8988T (cell line): ENCODE measurements at places on chromosomes 2 and 18.
A peak's percentile ranks its signal among the peaks of the same experiment; 100 is the strongest.

- DNase-seq, result no peak
Observed at GRCh38 chr18:13178976-13179375, 39.6 kb upstream of the LDLRAD4 start.

DNA sequence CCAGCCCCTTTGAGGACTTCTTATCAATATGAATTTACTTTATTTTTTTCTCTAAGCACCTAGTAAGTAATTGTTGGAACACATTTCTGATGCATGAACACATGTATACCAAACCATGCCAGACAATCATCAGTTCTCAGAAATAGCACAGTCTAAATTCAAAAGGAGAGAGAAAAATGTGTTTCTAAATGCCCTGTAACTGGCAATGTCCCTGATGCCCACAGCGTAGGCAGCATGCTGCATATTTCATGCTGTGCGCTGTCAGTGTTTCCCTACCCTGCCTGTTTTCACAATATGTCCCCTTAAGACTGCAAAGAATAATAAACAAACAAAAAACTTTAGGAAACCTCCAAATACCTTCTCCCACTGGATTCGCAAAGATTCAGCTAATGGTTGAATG is 881.0 kb upstream of the CHAC2 start:
- no peak for DNase-seq

DNA sequence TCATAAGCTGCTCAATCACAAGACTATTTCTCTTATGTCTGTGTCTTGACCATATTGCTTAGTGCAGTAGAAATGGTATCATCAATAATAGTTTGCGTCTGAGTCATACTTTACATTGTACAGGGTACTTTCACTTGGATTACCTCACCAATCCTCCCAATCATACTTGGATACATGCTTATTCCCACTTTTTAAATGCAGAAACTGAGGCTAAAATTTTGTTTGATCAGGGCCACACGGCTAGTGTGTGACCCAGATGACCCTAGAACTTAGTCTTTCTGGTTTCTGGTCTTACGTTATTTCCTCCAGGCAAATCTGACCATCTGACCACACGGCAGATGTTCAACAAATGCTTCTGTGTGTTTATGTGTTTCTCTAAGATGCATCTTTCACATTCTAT is 23.8 kb upstream of the CCL20 start:
- no peak for DNase-seq

DNA sequence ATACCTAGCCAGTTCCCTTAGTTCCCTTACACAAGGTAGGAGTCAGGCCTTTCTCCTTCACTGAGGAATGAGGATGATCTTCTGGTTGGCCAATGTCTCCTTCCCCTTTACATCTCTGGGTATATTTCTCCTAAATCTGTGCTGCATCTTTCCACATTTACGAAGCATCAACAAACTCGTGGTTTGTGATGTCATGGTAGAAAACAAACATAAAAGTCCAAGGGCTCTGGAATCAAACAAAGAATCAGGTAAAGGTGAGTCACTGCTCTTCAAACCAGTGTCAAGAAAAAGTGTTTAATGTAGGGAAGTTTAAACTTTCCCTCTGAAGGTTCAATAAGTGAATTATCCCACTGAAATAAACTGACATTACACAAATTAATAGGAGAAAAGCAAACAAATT is 122.9 kb downstream of the METTL8 start:
- no peak for DNase-seq

DNA sequence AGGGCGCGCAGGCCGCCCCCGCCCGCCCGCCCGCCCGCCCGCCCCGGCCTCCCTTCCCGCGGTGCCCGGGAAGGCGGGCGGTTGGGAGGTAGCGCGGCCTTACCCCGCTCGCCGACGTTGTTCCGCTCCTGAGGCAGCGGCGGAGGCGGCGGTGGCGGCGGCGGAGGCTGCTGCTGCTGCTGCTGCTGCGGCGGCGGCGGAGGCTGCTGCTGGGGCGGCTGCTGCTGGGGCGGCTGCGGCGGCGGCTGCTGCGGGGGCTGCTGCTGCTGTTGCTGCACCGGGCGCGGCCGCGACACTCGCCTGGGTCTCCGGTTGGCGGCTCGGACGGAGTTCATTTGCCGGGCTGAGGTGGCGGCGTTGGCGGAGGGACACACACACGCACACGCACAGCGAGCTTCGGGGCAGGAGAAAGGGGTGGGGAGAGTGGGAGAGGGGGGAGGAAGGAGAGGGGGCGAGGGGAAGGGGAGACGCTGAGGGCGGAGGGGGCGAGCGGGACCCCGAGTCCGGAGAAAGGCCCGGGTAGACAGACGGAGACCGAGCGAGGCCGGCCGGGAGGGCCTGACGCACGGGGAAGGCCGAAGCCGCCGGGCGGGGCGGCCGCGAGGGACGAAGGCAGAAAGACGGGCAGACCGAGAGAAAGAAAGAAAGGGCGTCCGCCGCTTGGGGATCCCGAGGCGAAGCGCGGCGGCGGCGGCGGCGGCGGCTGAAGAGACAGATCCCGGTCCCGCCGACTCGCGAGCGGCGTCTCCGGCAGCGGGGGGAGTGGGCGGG is 727 bp downstream of the FBXO11 start:
- DNase-seq, result no peak

DNA sequence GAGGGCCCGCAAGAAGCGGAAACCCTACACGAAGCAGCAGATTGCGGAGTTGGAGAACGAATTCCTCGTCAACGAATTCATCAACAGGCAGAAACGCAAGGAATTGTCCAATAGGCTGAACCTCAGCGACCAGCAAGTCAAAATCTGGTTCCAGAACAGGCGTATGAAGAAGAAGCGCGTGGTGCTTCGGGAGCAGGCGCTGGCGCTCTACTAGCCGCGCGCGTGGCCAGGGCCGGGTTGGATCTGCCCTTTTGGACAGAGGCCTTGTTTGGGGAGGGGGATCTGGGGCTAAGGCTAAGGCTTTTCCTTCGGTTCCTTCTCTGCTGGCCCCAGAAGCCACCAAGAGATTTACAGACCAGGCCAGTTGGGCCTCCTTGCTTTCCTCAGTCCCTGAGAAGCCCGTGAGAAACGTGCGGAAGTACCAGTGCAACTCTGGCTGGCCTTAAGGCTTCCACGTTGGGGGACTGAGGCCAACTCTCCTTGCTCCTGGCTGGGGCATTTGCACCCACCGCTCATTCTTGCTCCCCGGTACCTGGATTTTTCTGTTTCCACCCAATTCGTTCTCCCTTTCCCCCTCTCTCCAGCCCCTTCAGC is 1.0 kb downstream of the HOXD12 start:
- no peak for DNase-seq

GRCh38 chr2:241035818-241036396 is 37.5 kb downstream of the SNED1 start:
- no peak for DNase-seq

- DNase-seq, result no peak
Observed at GRCh38 chr2:143231254-143231645, 102.0 kb downstream of the ARHGAP15 start.

- no peak for DNase-seq
Observed at GRCh38 chr18:78429127-78430108, 550.2 kb upstream of the SALL3 start.

DNA sequence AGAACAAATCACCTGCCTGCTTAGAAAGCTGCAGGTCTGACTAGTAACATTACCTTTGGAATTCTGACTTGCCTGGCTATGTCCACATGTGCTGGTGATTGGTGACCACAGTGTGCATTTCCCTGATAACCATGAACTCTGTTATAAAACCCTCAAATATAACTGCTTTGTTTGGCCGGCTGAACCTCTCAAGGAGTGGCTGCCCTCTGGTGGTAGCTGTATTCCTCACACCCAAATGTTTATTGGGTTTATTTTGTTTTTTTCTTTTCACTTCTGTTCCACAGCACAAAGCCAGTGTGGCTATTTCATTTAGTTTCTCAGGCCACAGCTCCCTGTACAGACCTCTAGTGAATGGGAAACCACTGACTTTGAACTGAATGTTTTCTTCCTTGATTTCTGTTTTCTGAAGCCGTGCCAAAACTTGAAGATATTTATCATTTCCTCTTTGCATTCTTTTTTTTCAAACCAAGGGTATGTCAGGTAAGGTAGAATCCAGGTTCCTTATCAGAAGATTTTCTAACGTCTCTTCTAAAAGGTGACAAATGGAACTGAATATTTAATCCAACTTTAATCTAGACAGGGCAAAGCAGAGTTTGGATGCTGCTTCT is 549.0 kb upstream of the VRK2 start:
- DNase-seq, result no peak

DNA sequence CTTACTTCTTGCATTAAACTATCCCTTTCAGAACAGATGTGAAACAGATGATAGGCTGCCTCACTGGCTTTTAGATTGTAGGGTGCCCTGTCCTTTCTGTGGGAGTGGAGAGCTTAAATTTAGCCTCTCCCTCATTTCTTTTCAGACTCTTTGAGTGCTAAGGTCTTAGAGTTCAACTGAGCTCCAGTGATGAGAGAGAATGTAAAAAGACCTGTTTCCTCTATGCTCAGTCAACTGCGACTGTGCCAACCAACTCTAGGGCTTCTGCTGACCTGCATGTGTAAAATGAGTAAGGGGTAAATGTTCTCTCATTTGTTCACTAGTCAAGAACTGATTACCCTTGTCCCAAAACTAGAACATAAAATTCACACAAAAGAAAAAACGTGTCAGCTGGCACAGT is 104.8 kb upstream of the TGFA start:
- no peak for DNase-seq

DNA sequence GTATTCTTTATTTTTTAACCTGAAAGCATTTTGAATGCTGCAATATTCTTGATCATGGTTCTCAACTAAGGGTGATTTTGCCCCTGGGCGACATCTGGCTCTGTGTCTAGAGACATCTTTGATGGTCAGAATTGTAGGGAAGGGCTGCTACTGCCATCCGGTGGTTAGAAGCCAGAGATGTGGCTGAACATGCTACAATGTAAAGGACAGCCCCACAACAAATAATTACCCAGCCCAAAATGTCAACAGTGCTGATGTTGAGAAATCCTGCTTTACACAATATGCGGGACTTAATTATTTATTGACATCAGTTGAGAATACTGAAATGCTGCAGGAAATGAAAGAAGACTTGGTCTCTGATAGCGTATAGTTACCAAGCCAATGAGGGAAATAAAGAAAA is 37.5 kb upstream of the SERPINB2 start:
- DNase-seq, result no peak

DNA sequence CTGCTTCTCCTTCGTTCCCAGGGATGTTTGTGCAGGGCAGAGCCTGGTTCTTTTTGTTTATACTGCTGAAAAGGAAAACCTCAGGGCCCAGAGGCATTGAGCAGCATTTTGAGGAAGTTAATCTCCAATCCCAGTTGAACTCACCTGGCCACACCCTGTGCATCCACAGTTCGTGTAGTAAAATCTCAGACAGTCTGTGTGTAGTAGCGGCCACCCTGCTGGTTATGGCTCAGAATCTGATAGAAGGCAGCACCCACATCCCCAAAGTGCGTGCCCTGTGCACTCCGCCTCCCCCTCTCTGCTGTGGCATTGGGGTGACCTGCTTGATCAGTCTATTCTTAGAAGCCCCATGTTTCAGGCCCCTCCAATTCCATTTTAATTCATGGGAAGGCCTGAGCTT is 10.9 kb downstream of the TRIB2 start:
- DNase-seq, result no peak

- no peak for DNase-seq
Observed at GRCh38 chr2:233794128-233794658, 16.1 kb downstream of the MROH2A start.

- DNase-seq, result peak; percentile 25
Observed at GRCh38 chr18:50193796-50194630, 934 bp downstream of the MYO5B start.

DNA sequence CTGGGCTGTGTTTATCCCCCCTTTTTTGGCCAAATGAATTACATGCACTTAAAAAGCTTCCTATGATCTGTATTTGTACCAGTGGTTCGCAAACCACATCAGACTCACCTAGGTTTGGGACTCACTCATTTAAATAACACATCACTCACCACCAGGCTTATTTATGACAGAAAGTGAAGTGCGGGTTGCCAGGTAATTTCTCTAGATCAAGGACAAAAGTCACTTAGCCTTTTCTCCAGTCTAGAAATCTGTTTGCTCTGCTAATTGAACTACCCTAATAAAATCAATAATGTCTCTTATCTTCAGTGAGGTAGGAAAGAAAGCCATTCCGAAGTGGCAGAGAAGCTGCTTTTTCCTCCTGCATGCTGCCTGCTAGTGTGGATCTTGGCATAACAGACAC is 88.1 kb upstream of the SLC8A1 start:
- DNase-seq, result no peak

GRCh38 chr2:45685260-45685659 is 33.8 kb downstream of the PRKCE start:
- no peak for DNase-seq

DNA sequence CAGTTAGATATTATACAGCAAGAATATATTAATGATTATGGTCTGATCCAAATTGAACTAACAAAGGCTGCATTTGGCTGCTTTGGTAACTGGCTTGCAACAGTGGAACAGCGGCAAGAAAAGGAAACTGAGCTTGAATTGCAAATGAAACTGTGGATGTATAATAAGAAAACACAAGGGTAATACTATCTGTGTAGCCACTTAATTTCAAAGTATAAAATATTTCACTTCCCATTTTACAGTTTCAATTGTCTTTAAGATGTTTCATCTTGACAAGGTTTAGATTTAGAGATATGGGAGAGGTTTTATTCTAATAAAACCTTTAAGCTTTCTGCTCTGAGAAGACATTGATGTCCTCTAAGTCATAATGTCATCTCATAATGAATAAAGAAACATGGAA is 23.8 kb downstream of the WDR75 start:
- DNase-seq, result no peak

DNA sequence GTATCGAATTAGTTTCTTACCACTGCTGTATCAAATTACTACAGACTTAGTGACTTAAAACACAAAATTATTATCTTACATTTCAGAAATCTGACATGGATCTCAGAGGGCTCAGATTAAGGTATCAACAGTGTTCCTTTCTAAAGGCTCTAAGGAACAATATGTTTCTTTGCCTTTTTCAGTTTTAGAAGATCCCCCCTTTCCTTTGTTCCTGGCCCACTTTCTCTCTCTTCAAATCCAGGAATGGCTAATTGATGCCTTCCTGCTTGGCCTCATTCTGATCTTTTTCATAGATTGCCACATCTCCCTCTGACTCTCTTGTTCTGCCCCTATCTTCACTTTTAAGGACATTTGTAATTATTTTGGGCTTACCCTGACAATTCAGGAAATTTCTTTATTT is 65.7 kb downstream of the LRP1B start:
- DNase-seq, result no peak

DNA sequence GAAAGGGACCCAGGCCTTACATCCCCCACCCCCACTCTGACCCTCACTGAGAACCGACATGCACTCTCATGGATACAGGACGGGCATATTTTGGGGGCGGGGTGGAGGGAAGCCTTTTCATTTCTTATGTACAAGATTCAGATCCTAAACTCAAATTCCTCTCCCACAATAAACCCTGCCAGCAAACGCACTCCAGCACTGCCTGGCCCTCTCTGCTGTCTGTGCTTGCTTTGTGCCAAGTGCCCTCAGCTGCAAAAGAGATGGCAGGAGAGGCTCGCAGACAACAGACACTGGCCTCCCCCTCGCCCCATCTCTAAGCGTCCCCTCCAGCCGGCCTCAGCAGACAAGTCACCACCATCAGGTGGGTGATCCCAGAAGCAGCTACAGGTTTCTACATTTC is 42.4 kb downstream of the FAM168B start:
- DNase-seq, result no peak
